ENCODE measurements at places on chromosomes 7 and 10.

- no peak for DNase-seq
These were observed 292.7 kb downstream of the EXOC4 start for GRCh38 chr7:133545618-133546017.

DNA sequence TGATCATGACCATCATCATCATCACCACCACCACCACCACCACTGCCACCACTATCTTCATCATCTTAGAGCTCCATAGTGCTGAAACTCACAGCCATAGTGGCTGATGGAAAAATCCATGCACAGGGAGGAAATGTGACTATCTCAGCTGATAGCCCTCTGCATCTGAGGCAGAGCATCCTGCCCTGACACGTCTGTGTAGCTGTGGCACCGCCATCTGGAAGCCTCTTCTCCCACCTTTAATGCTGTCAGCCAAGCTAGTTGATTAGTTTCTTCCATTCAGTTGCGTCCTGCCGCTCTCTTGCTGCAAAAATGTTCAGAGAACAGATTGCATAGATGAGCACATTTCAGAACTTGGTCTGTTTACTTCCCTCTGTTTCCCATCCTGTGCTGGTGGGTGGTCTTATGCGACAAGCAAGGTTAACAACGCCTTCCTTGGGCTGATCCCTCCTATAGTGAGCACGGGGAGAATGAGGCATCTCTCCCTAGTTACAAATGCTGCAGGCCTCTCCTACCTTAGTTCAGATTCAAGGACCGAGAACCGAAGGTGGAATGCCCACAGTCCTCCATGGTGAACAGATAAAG lies 478.6 kb downstream of the PLXNA4 start:
- no peak for DNase-seq

DNA sequence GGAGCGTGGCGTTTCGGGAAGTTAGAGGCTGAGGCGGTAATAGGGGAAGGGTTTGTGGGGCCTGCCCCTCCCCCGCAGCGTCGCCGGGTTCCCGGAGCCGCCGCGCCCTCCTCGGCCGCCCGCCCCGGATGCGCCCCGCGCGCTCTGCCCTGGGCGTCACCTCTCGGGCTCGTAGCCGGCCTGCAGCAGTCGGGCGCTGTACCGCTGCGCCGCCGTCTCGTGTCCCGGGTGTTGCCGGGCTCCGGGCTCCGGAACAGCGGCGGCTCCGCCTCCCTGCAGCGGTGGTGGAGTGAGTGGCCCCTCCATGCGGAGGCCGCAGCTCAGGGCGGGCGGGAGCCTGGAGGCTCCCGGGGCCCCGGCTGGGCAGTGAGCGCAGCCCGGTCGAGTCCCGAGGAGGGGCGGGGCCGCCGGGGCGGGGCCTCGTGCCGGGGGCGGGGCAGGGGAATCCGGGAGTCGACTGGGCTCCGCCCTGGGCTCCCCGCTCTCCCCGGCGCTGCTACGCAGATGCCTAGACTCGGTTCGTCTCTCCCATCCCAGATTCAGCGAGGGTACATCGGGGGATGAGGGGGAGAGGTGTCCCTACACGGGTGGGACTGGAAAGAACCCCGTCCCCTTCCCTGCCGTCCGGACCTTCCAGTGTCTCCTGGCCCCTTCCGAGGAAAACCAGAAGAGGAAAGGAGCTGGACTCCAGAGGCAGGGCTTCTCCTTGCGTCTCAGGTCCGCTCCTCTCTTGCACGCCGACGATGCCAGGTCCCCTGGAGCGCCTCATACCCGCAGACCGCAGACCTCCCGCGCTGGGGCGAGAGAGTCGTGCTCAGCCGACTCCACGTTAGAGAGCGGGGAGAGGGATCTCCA lies at the start of gene IMPDH1:
Gene IMPDH1, minus strand, starts transcription at position 387 of the 855 bp plus-strand sequence. Its CDS starts 81 bp downstream, at position 306.
- DNase-seq = peak; percentile 69

- no peak for DNase-seq
These were observed 88.3 kb downstream of the CHN2 start for GRCh38 chr7:29282819-29283414.

- no peak for DNase-seq
These were observed 247.1 kb upstream of the GRB10 start for GRCh38 chr7:51029701-51030191.

DNA sequence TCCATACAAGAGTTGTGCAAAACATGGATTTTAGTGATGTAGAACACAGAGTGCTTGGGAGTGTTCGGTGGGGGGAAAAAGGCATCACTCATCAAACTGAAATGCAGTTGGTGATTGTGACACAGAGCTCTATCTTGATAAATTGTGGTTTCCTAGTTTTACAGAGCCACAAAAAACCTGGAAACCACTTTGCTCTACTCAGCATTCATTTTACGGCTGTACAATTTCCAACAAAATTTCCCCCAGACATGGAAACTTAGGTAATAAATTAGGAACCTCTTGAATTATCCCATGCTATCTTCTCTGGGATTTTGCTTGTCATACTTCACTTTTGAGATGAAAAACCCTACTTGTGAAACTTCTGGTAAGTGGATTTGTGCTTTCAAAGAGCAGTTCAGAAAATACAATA lies 614.9 kb upstream of the FZD8 start:
- DNase-seq = no peak

DNA sequence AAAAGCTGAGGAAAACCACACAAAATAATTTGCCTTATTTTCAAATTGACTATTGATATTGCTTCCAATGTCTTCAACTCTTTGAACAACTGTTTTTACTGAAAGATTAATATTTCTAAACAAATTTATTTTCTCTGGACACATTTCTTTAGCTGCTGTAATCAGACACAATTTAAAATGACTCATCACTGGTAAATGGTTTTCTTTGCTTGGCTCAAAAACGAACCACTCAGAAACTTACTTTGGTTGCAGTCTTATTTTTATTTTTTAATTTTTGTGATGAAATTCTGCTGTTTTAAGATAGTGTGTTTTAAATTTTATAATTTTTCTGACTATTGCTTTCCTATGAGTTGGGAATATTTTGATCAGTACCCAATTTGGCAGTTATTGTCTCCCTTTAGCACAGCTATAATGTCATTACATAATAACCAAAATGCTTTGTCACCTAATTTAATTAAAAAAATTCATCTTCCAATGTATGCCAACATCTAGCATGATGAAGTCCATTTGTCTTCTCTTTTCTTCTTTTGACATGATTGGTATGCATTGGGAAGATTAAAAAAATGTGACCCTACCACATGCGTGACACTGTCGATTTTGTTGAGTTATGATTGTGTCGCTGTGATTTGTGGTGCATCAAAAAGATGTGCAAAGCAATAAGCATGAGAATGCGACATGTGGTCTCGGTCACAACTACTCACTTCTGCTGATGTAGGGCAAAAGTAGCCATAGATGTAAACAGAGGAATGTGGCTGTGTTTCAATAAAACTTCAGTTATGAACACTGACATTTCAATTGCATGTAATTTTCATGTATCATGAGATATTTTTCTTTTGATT lies 222.3 kb downstream of the SUGCT start:
- no peak for DNase-seq

DNA sequence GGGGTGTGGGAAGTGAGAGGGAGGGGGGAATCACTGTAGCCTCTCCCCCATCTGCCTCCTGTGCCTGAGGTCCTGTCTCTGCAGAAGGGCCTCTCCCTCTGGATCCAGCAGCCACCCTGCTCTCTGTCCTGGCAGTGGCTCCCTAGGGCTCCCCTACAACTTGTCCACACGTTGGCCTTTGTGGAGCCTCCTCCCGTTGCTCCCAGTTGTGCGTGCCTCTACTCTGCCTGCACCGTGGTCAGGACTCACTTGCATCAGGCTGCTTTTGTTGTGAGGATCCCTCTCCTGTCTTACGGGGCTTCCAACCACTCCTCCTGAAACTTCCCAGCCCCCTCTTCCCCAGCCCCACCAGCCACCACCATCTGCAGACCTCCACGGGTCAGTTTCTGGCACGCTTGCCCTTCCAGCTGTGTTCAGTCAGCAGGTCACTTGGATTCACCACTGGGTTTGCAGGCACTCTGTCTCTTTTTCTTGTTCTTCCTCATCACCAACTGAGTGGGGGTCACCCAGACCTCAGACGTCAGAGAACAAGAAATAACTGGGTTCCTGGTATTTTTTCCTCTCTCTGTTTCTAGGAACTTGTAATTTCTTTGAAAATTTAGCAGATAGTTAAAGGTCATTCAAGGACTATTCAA lies 62.3 kb downstream of the RAMP3 start:
- DNase-seq = no peak

DNA sequence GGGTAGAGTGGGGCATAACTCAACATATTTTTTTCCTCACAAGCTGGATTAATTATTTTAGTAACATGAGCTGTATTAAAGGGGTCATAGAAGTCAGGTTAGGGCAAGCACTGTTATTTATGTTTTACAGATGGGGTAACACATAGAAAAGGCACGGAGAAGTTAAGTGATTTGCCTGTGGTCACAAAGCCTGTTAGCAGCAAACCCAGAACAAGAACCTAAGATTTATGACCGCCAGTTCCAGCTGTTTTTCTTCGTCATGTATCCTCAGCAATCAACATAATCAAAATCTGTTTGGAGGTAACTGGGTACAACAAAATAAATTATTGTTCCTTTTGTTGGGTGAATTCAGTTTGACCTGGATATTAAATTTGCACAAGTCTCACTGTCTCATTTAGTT lies 57.2 kb upstream of the BET1 start:
- DNase-seq = no peak

DNA sequence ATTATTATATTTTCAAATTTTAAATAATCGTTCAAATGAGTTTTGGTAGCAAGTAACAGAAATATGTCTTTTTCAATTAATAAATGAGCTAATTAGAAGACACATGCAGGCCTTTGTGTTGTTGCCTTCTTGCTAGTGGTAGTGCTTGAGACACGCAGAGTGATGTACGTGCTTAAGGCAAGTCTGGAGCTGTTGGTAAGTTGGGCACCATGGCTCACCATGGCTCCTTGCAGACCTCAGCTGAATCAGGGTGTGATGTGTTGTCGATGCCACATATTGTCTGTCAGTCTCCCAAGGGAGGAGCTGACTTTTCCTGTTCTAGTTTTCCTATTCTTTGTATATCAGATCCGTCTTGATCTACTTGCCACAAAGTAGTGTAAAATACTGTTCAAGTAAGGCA lies 8.3 kb downstream of the CDK14 start:
- DNase-seq = no peak

DNA sequence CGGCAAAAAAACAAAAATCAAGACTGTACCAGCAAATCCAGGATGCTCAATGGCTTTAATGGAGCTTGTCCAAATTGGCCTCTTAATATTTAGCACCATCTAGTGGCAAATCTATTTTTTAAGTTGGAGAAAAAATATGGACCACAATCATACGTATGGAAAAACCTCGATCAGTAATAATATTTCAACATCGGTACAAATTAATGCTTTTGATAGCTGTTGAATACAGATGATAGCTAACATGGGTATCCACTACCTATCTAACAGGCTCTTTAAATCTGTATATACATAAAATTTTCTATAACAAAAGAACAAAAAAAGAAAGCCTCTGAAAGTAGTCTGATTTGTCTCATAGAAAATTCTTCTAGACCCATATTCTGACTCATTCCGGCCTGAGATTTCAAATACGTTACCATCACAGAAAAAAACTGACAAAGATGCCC lies 29.2 kb downstream of the COA1 start:
- DNase-seq = peak; percentile 23

DNA sequence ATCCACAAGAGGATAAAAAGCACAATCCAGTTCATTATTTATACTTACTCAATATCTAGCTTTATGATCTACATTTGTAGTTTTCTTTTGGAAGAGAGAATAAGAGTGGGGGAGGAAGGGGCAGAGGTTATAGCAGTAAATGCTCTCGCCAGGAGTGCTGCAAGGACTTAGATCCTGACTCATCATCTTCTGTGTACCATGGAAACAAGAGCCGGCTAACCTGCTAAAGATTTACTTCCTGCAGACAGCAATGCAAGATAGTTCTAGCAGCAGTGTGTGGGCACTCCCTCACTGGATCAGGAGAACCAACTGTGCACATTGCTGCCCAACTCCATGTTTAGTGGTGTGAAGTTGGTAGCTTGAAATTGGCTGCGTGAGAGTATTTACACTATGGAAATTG lies 47.7 kb upstream of the TRIL start:
- no peak for DNase-seq

DNA sequence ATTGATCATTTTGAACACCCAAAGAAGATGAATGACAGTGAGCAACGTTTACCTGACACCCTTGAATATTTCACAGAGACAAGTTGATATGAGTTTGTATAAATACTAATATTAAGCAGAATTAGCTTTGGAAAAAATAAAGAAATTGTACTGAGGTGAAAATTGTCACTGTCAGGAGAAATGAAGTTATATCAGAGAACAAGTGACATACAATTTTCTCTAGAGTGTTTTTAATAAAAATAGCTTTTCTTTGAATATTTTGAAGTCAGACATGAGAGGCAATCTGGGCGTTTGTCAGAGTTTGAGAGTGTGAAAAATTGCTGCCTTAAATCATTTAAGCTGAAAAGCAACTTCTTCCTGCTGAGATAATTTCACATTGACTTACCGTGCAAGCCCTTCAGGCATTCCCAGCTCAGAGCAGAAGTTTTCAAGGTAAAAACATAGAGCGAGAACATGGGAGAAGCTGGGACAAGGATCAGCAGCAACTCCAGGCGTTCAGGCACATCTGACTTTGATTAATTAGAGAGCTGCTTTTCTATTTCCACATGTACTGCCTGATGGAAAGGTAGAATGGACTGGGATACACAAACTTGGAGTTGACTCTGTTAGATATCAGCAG lies 535.9 kb downstream of the TFEC start:
- no peak for DNase-seq
